Astrocyte (in vitro differentiated cells and primary cell): ENCODE measurements at places on chromosomes 2 and 18. TPM values are rescaled to one million over a fixed set of nuclear protein-coding genes. Genes with fewer than 3 reads are reported as not detected.

GRCh38 chr18:72543357-72544055 is 636 bp downstream of the CBLN2 start:
- DNase-seq = no peak

The CENPA gene
- total RNA-seq = 0.75 and 2.7 TPM in 2 replicates

The CHRNG gene
- not detected in 2 replicates for total RNA-seq

The DES gene
- total RNA-seq = 5.2 and 5.4 TPM in 2 replicates

The RUFY4 gene
- not detected in 2 replicates for total RNA-seq

- no peak for DNase-seq
These were observed 79.2 kb downstream of the ASB1 start for GRCh38 chr2:238505892-238506280.

- DNase-seq = no peak
These were observed 10.0 kb upstream of the AGFG1 start for GRCh38 chr2:227461811-227462461.
